ENCODE measurements at places on chromosomes 3 and 15.

DNA sequence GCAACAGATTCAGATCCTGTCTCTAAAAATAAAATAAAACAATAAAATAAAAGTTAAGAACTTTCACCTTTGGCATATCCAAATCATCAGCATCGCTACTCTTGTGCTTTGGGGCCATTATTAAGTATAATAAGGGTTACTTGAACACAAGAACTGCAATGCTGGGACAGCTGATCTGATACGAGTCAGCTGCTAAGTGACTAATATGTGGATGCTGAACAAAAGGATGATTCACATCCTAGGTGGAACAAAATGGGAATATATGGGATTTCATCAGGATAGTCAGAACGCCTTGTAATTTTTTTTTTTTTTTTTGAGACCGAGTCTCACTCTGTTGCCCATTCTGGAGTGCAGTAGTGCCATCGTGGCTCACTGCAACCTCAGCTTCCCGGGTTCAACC is 29.7 kb downstream of the BUB1B start:
- DNase-seq = no peak

GRCh38 chr3:174337227-174337626 is 521.9 kb upstream of the NAALADL2 start:
- no peak for DNase-seq

DNA sequence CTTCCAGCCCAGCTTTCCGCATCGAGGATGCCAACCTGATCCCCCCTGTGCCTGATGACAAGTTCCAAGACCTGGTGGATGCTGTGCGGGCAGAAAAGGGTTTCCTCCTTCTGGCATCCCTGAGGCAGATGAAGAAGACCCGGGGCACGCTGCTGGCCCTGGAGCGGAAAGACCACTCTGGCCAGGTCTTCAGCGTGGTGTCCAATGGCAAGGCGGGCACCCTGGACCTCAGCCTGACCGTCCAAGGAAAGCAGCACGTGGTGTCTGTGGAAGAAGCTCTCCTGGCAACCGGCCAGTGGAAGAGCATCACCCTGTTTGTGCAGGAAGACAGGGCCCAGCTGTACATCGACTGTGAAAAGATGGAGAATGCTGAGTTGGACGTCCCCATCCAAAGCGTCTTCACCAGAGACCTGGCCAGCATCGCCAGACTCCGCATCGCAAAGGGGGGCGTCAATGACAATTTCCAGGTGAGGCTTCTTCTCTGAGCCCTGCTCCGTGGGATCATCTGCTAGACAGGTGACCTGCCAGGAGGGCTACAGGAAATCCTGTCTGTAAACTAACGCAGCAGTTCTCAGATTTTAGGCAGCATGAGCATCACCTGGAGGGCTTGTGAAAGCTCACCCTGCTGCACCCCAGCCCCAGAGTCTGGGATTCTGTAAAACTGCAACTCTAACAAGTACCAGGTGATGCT is 1.6 kb downstream of the THBS1 start:
- no peak for DNase-seq

DNA sequence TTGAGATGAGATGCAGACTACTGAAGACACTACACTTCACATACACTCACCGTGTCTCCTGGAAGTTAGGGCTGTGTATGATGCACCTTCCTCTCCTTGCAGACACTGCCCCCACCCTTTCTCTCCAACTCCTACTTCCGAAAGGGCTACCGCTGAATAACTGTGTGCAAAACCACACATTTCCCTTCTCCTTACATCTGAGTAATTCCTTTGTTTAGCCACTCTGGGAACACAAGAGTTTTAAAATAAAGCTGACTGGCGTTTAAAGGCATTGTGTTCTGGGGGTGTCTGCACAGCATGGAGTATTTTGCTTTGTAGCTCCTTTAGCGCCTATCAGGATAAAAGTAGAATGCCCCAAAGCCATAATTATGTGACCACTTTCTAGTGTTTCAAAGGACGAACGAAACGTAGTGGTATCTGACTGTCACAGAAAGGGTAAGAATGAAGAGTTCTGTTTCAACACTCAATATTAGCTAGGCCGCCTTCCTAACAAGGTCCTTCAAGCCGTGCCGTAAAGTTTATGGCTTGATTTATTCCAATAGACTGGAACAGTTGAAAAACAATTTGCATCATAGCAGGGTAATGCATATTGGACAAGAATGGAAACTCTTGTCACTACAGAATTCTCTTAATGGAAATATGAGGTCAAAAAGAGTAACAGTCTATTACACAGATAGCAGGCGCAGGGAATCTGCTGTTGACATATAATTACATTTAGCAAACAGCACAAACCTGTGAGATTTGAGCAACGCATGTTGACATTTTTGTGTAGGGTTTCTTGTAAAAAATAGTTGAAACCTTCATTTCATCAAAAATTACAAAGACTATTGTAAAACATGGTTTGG is 619.9 kb downstream of the FOXP1 start:
- DNase-seq = no peak

- no peak for DNase-seq
These were observed 404.5 kb downstream of the OCA2 start for GRCh38 chr15:27694506-27695087.

DNA sequence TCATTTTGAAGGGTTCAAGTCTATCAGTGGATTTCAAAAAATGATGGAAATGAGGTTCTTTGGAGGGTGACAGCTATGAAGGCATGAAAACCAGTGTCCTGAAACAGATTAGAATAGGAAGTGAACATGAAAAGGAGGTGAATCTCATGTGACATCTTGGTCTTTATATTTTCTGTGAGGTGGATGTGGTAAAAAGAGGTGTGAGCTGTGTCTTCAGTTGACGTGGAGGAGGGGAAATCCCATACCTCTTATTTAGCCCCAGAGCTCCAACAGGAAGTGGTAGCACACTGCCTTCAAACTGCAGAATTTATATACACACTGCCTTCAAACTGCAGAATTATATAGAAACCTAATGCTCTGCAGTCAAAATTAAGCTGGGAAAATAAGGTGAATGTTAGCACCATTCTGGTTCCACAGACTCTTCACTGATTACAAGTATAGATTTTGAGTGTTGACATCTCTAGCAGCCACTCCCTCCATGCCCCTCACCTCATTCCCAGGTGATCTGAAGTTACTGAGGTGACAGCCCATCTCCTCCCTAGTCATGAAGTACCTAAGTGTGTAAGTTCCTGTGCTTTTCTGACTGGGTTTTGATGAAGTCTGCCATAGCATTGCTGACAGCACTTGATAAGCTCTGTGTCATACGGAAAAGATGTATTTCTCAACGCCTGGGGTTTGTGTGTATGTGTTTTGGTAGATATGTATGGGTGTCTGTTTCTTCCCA is 2.7 kb downstream of the RAB8B start:
- no peak for DNase-seq

- no peak for DNase-seq
These were observed 79.6 kb downstream of the MLH1 start for GRCh38 chr3:37072892-37073291.

- no peak for DNase-seq
These were observed 914 bp upstream of the PTH1R start for GRCh38 chr3:46876313-46877300.

DNA sequence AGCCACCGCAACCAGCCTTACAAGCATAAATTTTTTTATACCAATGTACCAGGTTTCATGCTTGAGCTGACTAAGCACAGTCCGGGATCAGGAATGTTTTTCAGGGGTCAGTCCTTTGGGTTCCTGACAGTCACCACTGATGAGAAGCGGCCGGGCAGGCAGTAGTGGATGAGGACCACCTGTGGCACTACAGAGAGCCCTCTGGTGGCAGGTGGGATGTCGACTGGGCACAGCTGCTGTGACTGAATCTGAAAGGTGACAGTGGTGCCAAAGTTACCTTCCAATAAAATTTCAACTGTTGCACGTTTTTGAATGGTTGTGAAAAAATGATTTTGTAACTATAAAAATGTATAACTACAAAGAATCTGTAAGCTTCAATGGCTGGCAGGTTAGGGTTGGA is 34.0 kb downstream of the TPRA1 start:
- DNase-seq = no peak

- no peak for DNase-seq
These were observed 283.2 kb upstream of the KCNH8 start for GRCh38 chr3:18864933-18865731.

GRCh38 chr3:108566599-108566998 is 22.6 kb downstream of the CIP2A start:
- DNase-seq = no peak

- DNase-seq = no peak
These were observed 162.7 kb downstream of the LPP start for GRCh38 chr3:188316723-188317070.

DNA sequence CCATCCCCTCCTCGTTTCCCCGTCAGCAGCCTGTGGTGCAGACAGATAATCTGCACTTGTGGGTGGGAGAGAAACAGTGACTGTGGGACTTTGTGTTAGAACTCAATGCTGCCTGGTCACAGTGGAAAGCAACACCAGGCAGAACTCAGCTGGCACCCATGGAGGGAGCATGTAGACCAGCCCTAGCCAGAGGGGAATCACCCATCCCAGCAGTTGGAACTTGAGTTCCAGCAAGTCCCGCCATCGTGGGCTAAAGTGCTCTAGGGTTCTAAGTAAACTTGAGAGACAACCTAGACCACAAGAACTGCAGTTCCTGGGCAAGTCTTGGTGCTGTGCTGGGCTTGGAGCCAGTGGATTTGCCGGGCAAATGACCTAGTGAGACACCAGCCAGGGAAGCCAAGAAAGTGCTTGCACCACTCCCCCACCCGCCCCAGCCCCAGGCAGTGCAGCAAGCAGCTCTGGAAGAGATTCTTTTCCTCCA is 24.4 kb downstream of the ISG20 start:
- DNase-seq = no peak

GRCh38 chr3:27485866-27486265 is 1.7 kb upstream of the SLC4A7 start:
- DNase-seq = no peak

Measured in brain (organoid and tissue), 16 donors.